ENCODE measurements at places on chromosomes 11 and 22.

- DNase-seq: no peak
Observed at GRCh38 chr11:69286374-69287371, 7.3 kb upstream of the MYEOV start.

- DNase-seq: no peak
Observed at GRCh38 chr11:128913806-128914205, 22.6 kb downstream of the KCNJ5 start.

GRCh38 chr11:12893787-12894672 lies 115.1 kb upstream of the RASSF10 start:
- peak; percentile 28 for DNase-seq

DNA sequence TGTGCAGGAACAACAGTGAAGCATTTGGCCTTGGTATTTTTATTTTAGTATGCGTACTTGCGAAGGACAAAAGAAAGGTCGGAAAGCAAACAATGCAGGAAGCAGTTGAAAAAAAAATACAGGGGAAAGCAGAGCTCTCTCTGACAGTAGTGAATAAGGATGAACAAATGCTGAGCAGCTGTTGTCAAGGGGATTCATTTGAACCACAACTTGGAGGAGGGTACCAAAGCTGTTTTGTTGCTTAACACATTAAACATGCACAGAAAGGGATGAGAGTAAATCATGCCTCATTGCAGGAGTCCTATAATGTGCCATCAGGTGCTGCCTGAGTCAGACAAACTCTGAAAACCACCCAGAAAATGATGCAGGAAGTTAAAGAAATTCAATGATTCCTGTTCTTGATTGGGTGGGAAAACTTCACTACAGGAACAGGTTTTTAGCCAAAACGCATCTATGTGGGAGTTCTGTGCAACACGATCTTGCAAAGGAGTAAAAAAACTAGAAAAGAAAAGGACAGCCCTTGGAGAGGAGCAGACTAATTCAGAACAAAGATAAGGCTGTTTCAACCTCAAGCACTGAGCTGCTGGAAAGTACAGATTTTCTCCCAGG lies 2113.5 kb downstream of the LRRC4C start:
- no peak for DNase-seq

GRCh38 chr11:72004515-72005346 lies 6.0 kb downstream of the IL18BP start:
- no peak for DNase-seq

DNA sequence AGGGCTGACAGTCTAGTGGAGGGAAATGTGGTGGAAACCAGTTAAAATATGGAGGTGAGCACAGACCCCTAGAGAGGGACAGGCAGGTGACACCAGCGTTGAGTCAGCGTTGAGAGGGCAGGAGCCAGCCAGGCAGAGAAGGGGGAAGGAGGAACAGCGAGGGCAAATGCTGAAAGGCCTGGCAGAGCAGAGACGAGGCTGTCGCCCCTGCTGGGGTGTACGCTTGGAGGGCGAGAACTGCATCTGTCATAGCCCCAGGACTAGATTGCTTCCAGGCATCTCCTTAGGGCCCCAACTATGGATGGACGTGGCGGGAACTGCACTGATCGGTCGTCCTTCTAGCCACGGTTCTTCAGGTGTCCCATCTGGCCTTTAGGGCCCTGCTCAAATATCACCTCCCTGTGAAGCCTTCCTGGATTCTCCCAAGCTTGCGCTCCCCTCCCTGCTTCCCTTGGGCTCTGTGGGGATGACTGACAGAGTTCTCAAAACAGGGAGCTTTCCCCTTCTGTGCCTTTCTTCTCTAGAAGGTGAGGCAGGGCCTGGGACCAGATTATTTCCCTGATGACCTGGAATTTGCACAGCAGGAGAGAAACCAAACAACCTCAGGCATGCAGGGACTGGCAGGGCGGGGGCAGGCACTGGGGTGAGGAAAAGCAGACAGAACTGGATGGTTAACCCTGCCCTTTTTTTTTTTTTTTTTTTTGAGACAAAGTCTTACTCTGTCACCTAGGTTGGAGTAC lies 11.1 kb downstream of the SYNGR1 start:
- DNase-seq: peak; percentile 72

DNA sequence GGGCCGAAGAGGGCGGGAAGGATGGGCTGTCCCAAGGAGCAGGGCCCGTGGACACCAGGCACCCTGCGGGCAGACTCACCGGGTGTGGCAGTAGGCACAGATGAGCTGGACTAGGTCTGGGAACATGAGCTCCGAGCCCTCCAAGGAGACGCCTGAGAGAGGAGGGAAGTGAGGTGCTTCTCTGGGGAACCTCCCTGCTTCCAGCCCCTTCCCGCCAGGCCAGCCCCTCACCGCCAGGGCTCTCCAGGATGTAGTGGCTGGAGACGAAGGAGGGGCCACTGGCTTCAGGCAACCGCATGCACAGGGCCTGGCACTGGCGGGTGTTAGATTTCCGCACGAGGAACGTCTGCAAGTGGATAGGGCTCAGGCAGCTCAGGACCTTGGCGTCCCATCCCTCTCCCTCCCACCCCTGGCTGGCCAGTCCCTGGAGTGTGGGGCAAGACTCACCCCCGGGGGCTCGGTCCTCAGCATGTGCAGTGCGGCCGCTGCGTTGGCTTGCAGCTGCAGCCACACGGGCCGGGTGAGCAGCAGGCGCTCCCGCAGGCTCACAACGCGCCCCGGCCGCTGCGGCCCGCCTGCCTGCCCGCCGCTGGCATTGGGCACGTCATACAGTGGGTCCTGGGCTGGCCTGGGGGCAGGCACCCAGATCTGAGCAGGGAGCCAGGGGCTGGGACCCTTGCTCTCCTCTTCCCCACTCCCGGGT lies 552 bp downstream of the RIN1 start:
- DNase-seq: peak; percentile 27

DNA sequence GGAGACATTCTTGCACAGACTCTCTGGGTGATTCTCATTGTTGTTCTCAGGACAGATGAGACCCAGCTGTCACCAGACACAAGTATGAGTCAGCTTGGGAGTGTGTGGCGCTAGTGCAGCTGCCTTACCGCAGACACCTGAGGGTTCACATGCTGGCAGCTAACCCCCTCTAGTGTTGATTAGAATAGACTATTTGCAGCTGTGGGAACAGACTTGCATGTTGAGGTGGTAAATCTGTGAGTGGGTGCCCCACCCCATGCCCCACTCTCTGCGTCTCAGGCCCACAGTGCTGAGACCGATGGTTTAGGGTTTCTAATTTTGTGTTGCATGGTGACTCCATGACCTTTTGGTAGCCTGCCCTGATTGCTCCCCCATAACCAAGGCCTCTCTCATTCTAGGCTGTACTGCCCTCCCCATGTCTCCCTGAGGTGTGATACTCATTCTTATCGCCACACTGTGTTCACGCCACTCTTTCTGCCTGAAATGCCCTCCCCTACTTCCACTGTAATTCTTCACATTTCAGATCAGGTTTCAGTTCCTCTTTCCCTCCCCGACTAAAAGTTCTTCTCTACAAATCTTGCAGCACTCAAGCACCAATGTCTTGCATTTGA lies 73.7 kb upstream of the KIRREL3 start:
- DNase-seq: peak; percentile 73

GRCh38 chr11:44219830-44220796 lies 89.8 kb downstream of the ALX4 start:
- DNase-seq: no peak
